ENCODE measurements at places on chromosomes 16 and 17.

- DNase-seq, result no peak
Measured at GRCh38 chr16:49351096-49351487, 22.5 kb upstream of the C16orf78 start.

GRCh38 chr16:88667461-88667860 lies 4.6 kb upstream of the MVD start:
- DNase-seq, result no peak

GRCh38 chr17:27496437-27496943 lies 40.2 kb downstream of the KSR1 start:
- DNase-seq, result no peak

GRCh38 chr16:64705443-64705842 lies 416.4 kb downstream of the CDH11 start:
- DNase-seq, result no peak

- no peak for DNase-seq
Measured at GRCh38 chr16:83940630-83941378, 12.2 kb upstream of the OSGIN1 start.

DNA sequence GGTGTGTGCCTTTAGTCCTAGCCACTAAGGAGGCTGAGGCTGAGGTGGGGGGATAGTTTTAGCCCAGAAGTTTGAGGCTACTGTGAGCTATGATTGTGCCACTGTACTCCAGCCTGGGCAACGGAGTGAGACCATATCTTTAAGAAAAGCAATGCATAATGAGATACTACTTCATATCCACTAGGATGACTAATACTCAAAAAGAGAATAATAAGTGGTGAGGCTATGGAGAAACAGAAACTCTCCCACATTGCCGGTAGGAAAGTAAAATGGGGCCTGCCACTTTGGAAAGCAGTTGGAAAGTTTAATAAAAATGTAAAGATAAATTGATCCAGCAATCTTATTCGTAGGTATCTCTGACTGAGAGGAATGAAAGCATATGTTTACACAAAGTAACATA lies 4.6 kb upstream of the NPIPB2 start:
- no peak for DNase-seq

- DNase-seq, result no peak
Measured at GRCh38 chr17:34207572-34207971, 47.5 kb upstream of the CCL2 start.

DNA sequence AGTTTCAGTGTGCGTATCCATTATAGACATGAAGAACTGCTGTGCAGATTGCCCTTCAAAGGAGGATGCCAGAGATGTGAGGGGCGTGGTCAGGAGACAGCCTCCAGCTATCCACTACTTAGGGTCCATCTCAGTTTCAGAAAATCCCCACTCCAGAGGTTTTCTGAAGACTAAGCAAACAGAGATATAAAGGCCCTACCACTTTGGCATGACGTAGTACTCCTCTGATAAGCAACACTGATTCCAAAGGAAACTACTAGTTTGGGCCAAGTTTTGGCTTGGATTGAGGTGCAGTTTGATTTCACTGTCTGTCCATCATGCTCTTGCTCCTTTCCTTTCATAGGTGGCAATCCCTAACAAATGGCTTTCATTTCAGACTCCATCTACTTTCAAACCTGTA lies 228.7 kb downstream of the CDH8 start:
- DNase-seq, result no peak

- no peak for DNase-seq
Measured at GRCh38 chr17:74118504-74118903, 85.0 kb upstream of the RPL38 start.

- peak; percentile 77 for DNase-seq
Measured at GRCh38 chr17:80082403-80083135, 18.8 kb upstream of the GAA start.

GRCh38 chr16:75263963-75264445 lies 12.6 kb upstream of the BCAR1 start:
- DNase-seq, result no peak

DNA sequence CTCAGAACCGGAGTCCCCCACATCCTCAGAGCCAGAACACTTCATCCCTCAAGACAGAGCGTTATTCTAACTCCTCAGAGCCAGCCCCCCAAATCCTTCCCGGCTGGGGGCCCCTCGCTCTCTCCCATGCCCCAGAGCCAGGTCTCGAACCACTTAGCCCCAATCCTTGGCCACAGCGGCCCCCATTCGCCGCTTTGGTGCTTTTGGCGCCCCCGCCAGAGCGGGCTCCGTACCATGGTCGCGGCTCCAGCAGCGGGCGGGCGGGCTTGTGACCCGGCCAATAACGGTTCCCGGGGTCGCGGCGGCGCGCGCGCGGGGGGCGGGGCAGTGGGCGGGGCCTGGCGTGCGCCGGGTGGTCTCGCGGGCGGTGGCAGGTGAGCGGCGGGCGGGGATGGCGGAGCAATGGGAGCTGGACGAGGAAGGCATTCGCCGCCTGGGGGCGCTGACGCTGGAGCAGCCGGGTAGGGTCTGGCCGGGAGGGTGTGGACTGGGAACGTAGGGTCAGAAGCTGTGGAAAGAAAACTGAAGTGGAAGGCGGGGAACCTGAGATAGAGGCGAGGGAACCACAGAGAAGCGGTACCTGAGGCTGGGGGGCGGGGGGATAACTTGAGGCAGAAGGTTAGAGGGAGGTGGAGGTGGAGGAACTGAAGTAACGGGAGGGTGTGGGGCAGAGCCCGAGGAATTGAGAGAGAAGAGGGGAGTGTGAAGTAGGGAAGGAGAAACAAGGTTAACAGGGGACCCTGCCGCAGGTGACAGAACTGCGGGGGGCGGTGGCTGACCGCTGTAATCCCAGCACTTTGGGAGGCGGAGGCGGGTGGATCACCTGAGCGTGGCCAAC lies at the start of the genes KCTD19 and LRRC36:
Gene KCTD19 (minus strand): TSS at position 270 of the 838 bp plus-strand sequence. CDS start 34 bp downstream, at position 236.
Gene LRRC36 (plus strand): TSS at position 344 of the 838 bp plus-strand sequence. CDS start 48 bp downstream, at position 392.
- no peak for DNase-seq

GRCh38 chr17:27670791-27671590 lies 40.0 kb downstream of the LGALS9 start:
- DNase-seq, result no peak

DNA sequence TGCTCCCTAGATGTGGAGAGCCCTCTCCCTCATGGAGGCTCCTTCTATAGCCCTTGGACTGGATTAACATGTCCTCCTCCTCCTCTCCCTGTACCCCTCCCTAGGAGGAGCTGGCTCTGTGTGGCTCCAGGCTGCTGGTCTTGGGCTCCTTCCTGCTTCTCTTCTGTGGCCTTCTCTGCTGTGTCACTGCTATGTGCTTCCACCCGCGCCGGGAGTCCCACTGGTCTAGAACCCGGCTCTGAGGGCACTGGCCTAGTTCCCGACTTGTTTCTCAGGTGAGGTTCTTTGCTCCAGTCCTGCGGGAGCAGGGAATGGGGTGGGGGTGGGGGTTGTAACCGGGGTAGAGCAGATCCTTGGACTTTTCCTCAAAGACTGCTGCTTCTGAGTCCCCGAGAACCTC lies 2.4 kb upstream of the TAOK2 start:
- DNase-seq, result no peak

GRCh38 chr16:68367030-68367429 lies 56.2 kb downstream of the PRMT7 start:
- peak; percentile 6 for DNase-seq

- no peak for DNase-seq
Measured at GRCh38 chr16:67030221-67030962, 1.4 kb downstream of the CBFB start.

DNA sequence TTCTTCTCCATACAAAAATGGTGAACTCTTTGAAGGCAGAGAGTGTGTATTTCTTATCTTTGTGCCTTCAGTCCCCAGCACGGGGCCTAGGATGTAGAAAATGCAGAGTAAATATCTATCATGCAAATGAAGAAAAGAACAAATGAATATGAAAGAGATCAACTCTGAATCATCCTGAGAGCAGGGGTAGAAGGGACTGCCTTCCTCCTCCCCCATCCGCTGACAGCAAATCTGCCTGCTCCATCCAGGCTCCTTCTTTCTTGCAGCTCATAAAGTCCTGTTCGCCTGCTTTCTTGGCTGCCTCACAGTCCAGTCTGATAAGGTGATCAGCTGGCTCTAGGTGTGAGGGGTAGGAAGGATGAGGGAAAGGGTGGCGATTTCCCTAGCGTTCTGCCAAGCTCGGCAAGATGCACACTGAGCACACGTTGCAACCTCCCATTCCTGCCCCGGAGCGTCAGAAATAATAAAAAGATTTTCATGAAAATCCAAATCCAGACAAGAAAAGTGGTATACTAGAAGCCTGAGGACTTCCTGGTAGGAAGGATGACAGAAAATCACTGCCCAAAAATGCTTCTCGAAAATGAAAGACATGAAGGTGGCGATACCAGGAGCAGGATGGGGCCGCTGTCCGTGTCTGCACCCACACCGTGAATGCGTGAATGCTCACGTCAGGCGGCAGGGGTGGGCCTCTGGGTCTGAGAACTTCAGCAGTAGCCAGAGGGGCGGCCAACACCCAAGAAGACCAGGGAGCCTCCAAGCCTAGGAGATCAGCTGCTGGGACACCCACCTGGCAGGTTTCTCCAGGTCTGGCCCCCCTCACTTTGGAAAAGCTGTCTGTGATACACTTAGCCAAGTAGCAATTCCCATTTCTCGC lies 67.1 kb downstream of the VPS53 start:
- DNase-seq, result no peak

DNA sequence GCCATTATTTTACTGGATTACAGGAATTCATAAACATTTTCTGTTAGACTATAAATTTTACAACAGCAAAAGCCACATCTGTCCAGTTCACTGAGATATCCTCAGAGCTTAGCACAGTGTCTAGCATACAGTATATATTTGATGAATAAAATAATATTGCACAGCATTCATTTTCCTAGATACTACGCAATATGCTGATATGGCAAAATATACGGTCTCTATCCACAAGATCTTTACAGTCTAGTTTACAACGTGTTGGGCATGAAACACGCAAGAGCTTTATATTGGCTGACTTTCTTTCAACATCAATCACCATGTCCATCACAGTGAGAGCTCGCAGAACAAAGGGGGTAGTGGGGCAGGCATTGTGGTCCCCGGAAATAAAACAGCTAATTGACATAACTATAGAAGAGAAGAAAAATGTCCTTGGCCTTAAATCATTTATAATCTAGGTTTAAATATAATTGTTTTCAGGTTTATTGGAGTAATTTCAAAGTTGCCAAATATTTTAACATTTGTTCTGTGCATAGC lies 43.5 kb downstream of the ZNF652 start:
- DNase-seq, result no peak

DNA sequence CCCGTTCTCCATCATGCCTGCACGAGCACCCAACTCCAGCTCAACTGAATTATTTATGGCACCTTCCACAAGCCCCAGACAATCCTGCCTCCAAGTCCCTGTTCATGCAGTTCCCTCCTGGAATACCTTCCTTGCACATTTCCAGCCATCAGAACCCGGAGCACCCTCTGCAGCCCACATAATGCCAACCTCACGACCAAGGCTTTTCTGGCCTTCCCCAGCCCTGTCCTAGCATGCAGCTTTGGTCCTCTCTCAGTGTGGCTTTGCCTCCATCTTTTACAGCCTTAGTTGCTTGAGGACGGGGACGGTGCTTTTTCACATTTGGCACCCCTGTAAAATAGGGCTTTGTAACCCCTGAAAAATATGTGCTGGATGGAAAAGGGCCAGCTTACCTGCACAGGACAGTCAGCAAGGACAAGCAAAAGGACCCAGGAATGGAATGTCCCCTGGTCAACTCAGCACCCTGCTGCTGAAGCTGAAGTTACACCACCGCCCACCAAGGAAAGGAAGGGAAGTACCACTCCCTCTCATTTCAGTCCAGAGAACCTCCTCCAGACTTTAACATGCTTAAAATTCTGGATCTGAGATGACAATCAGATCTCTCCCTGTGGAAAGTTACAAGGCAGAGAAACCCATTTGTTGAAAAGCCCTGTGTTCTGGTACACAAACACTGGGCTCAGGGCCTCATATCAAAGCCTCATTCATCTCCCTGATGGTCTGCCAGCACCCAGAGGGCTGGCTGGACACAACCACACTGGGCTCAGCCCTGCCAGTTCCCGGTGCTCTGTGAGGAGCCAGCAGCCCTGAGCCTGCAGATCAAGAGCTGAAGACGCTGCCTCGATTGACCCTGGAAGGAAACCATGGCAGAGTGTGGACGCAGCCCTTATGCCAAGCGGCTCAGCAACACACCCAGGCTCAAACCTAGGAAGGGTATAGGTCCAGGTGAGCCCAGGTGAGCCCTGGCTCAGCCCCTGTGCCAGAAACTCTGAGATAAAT lies 2.9 kb downstream of the SLC39A11 start:
- no peak for DNase-seq

GRCh38 chr17:68576811-68577496 lies 24.2 kb downstream of the FAM20A start:
- peak; percentile 80 for DNase-seq

- no peak for DNase-seq
Measured at GRCh38 chr17:79372470-79373238, 238.2 kb downstream of the RBFOX3 start.

All from fibroblast of the conjunctiva (primary cell).